ENCODE measurements at places on chromosomes 4 and X.

GRCh38 chr4:94746746-94747145 is 11.0 kb upstream of the BMPR1B start:
- no peak for DNase-seq
- no peaks in the 10 kb centered on the region for H3K36me3 ChIP-seq
- no peak overlapping the region for H3K27ac ChIP-seq

- H3K4me3 ChIP-seq: no peak overlapping the region
- DNase-seq: peak; percentile 25
- no peaks in the 10 kb centered on the region for H3K36me3 ChIP-seq
- no peaks in the 10 kb centered on the region for H3K4me1 ChIP-seq
These were observed 8.6 kb upstream of the ZXDA start for GRCh38 chrX:57918750-57919436.

DNA sequence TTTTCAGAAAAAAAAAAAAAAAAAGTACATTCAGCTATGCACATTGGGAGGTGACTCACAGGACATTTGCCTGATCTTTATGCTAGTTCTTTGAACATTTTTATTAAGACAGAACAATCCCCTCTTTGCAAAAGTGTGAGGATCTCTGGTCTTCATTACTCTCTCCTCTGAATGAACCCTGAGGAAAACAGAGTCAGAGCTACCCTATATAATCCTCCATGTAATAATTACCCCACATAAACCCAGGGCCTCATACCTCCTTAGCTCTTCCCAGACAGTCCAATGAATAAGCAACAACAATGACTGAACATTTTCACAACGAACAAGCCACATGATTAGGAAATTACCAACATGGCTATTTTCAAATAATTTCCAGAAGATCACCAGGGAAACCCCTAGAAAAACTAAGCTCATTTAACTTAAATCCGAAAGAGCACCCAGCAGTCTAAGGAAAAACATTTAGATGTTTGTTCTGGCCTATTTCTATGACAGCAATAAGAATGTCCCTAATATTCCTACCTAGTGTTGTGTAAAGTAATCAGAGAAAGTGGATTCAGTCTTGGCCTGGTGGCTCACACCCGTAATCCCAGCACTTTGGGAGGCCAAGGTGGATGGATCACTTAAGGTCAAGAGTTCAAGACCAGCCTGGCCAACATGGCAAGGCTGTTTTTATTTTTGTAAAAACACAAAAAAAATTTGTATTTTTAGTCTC is 37.8 kb downstream of the TBC1D9 start:
- no peak overlapping the region for H3K4me3 ChIP-seq
- H3K36me3 ChIP-seq: no peaks in the 10 kb centered on the region
- DNase-seq: no peak
- H3K27me3 ChIP-seq: no peaks in the 10 kb centered on the region

DNA sequence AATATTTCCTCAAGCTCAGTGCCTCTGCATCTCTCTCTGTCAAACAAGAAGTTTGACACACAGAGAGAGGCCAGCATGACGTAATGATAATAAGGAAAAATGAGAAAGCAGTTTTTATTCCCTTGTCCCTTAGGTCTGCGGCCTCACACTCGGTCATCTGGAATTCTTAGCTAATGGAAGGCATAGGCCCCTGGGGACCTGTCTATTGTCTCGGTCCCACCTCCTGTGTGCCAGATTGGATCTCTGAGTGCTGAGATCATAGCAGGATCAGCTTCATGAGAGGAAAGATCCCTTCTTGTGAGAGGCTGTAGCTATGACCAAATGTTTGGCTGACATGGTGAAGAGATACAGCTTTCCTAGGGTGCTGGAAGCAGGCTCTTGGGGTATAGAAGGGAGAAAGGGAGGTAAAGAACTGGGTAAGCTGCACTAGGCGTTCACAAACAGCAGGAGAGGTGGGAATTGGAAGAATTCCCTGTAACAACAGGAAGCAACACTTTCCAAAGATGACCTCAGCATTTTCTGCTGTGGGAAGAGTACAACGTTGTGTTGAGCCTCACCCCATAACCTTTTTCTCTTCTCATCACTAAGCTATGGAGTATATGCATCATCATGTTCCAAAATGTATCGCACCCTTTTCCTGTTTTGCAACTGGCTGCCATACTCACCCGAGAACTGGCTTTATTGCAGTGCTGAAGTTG is 20.2 kb downstream of the TMEM31 start:
- H3K4me3 ChIP-seq: no peak overlapping the region
- no peak for DNase-seq
- H3K4me1 ChIP-seq: peaks cover 1% of the 10 kb centered on the region
- H3K27me3 ChIP-seq: peaks cover 26% of the 10 kb centered on the region
- H3K27ac ChIP-seq: no peak overlapping the region
- peaks cover 2% of the 10 kb centered on the region for H3K36me3 ChIP-seq

GRCh38 chr4:119597377-119597776 is 31.2 kb downstream of the PDE5A start:
- H3K27me3 ChIP-seq: no peaks in the 10 kb centered on the region
- H3K4me3 ChIP-seq: no peak overlapping the region
- no peaks in the 10 kb centered on the region for H3K36me3 ChIP-seq
- DNase-seq: no peak

GRCh38 chrX:138711399-138712347 is at the start of gene FGF13:
Gene FGF13 (minus strand): TSS chrX:138711717. CDS start chrX:138711003, 714 bp downstream.
- peaks cover 3% of the 10 kb centered on the region for H3K36me3 ChIP-seq
- H3K27ac ChIP-seq: no peak within 1 kb of the TSS
- no peak within 1 kb of the TSS for H3K4me3 ChIP-seq

DNA sequence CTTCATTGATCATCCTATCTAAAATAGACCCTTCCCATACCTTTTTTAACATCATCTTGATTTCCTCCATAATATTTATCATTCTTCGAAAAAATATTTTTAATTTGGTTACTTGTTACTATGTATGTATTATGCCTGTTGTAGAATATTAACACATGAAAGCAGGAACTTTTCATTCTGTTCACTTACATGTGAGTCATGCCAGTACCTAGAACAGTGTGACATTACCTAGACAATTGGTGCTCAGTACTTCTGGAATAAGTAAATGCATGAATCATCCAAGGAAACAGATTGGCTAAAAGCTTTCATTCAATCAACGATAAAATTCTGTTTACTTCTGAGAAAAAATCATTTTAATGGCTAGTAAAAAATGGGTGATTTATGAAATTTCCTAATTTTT is 76.4 kb downstream of the CXXC4 start:
- no peaks in the 10 kb centered on the region for H3K36me3 ChIP-seq
- no peaks in the 10 kb centered on the region for H3K27me3 ChIP-seq
- no peak overlapping the region for H3K27ac ChIP-seq
- no peak for DNase-seq

- H3K4me3 ChIP-seq: no peak overlapping the region
- no peaks in the 10 kb centered on the region for H3K4me1 ChIP-seq
- no peak overlapping the region for H3K27ac ChIP-seq
- DNase-seq: no peak
These were observed 317.5 kb upstream of the GRIA3 start for GRCh38 chrX:122866532-122866931.

DNA sequence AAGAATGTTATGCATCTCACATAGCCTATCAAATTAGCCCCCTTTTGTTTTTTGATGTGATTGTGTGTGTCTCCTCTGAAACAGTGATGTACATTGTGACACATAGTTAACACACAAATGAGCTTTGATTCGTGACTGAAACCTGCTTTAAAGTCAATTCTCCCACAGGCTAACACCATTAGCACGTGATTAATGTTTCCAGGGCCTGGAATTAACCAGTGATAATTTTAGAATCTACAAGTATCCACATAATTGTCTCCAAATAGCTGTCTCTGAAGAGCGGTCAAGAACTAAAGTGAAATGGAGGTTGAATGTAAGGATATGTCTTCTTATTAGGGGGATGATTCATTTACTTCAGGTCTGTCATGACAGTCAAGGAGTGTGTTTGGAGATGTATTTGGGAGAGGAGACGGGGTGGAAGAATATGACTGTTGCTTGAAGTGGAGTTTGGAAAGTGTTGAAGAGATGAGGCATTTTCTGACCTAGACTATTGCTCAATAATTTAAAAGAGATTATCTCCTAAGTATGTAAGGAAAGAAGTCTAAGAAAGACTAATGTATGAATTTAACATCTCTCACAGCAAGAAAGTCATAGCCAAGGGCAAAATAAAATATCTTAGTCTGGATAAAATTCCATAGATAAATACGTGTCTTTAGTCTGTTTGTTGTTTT is 13.7 kb upstream of the RASGEF1B start:
- H3K27me3 ChIP-seq: no peaks in the 10 kb centered on the region
- no peak overlapping the region for H3K27ac ChIP-seq
- DNase-seq: no peak

- H3K27ac ChIP-seq: no peak overlapping the region
- peaks cover 3% of the 10 kb centered on the region for H3K36me3 ChIP-seq
- DNase-seq: no peak
- peaks cover 27% of the 10 kb centered on the region for H3K27me3 ChIP-seq
These were observed 82.7 kb downstream of the SORCS2 start for GRCh38 chr4:7275067-7275466.

DNA sequence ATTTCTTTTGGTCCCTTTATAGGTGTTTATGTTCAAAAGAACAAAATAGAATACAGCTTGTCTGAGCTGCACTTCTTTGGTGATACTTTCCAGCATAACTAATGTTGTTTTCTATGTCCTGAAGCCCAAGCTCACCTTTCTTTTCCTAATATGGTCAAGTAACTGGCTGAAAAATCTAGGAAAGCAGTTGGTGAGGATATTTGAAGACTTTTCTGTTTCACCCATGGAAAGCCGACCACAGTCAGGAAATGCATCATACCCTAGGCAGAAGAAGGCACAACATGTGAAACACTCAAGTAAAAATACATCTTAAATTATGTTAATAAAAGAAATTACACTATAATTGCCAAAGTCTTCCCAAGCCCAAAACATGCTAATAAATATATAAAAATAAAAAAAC is 337.0 kb downstream of the PDGFC start:
- H3K36me3 ChIP-seq: no peaks in the 10 kb centered on the region
- H3K27me3 ChIP-seq: no peaks in the 10 kb centered on the region
- no peaks in the 10 kb centered on the region for H3K4me1 ChIP-seq
- H3K4me3 ChIP-seq: no peak overlapping the region
- no peak overlapping the region for H3K27ac ChIP-seq

DNA sequence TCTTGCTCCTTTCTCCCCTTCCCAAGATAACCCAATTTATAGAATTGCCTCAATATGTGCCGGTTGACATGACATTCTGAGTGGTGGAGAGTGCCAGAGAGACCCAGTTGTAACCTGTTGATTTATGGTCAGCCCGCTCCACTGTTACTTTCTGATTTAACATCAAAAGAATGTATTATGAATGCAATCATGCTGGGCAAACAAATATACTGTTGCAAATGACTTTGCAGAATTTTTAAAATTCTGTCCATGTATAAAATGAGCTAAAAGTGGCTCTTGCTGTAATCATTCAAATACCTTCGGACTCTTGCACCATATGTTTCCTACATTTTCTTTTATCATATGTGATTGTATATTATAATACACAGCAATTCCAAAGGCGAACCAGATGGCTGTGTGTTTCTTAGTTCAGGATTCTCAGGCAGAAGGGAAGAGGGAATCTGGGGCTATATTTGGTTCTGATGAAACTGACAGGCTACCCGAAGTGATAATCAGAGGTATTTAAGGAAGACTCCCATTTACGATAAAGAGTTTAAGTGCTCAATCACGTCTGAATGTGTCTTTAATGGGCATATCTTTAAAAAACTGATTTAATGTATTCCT is 131.7 kb downstream of the CLCN4 start:
- no peaks in the 10 kb centered on the region for H3K4me1 ChIP-seq
- H3K27ac ChIP-seq: no peak overlapping the region
- no peak overlapping the region for H3K4me3 ChIP-seq
- DNase-seq: no peak

DNA sequence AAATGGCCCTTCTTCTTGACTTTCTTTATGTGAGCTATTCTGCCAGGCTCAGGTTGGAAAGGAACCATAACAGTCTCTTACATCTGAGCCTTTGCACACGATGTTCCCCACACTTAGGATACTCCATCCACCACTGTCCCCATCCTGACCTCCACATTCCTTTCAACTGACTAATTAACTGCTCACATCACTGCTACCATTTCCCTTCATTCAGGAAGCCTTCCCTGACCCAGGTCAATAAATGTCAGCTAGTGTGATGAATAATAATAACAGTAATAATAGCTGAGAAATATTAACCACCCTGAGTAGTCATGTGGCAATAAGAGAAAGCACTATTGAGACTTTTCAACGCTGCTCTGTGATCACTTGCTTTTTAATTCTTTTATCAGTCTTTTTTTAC is 291.7 kb downstream of the KCNIP4 start:
- H3K27me3 ChIP-seq: no peaks in the 10 kb centered on the region
- no peak overlapping the region for H3K27ac ChIP-seq
- no peaks in the 10 kb centered on the region for H3K4me1 ChIP-seq
- DNase-seq: no peak

DNA sequence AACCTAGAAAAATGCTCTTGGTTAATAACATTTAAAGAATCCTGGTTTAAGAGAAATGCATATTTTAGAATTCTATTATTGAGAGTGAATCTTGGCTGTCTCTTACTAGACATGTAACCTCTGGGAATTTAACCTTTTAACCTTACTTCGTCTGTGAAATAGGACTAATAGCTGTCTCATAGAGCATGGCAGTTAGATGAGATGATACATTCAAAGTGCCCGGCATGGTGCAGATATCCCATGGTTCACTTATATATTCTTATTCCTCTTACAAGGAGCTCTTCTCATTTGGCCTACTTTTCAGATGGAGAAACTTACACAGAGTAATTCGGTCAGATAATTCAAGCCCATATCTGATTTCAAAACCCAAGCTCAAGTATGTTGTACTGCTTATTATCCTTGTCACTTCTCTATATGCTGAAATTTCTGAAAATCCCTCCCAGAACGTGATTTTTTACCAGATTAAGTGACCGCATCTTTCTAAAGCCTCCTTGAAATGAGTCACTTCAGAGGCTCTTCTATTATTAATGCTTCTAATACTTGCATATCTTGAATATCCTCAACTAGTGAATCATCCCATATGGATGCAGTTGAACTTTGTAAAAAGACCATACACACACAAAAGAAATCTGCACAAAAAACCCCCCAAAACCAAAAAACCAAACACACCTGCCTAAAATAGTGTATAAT is 4.9 kb downstream of the CDKN2AIP start:
- H3K27me3 ChIP-seq: no peaks in the 10 kb centered on the region
- DNase-seq: no peak
- peak overlapping the region; percentile 16 for H3K27ac ChIP-seq
- H3K4me3 ChIP-seq: no peak overlapping the region
- peaks cover 19% of the 10 kb centered on the region for H3K4me1 ChIP-seq

DNA sequence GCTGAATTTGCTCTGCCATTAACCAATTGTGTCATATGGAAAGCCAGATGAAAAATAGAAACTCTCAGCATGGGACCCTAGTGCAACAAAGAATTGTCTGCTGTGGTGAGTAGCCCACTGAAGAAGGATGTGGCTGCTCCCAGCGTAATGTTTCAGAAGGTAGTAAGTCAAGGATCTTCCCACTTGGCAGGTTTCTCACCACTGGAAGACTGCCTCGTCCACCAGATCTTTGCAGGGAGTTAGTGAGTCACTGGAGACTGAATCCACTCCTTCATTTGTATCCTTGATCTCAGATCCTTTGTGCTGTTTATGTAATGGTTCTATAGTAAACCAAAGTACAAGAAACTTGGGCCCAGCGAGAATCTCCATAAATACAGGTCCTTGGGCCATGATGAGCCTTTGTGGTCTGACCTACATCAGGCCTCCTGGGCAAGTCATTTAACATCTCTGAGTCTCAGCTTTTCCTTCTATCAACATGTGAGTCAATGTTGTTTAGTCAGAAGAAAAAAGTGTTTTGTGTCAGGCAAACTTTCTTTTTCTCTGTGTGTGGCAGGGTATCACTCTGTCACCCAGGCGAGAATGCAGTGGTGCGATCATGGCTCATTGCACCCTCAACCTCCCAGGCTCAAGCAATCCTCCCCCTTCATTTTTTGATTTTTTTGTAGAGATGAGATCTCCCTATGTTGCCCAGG is 78.0 kb upstream of the CCDC160 start:
- no peaks in the 10 kb centered on the region for H3K36me3 ChIP-seq
- H3K27ac ChIP-seq: no peak overlapping the region
- H3K27me3 ChIP-seq: no peaks in the 10 kb centered on the region
- no peaks in the 10 kb centered on the region for H3K4me1 ChIP-seq
- H3K4me3 ChIP-seq: no peak overlapping the region
